ENCODE measurements at places on chromosomes 2 and 18.

GRCh38 chr18:58535340-58536201, 93.3 kb downstream of the ALPK2 start:
- DNase-seq, result no peak

- DNase-seq, result no peak
Measured at GRCh38 chr18:22731398-22731797, 201.7 kb upstream of the RBBP8 start.

- DNase-seq, result no peak
Measured at GRCh38 chr2:161067846-161068350, 92.3 kb upstream of the TANK start.

GRCh38 chr2:207869784-207870778, 100.4 kb upstream of the FZD5 start:
- no peak for DNase-seq

DNA sequence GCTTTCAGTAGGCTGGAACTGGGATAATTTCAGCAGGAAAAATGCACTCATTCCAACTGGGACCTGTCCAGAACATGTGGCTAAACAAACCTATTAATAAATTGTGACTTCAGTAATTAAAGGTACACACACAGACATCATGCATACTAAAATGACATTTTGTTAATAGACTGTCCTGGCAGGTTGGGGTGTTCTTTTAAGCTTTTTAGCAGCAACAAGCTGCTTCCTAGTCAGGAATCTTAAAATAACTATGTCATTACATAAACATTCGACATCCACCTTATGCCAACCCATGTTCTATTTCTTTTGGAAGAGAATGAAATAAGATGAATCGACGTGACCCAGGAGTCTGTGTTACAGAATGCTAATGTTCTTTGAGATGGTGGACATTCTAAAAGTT, 435.7 kb downstream of the TXNL1 start:
- no peak for DNase-seq

GRCh38 chr2:73947412-73948018, 20.8 kb downstream of the DGUOK start:
- DNase-seq, result no peak

GRCh38 chr2:28768422-28768821, 16.8 kb downstream of the PPP1CB start:
- no peak for DNase-seq

- DNase-seq, result no peak
Measured at GRCh38 chr2:159088906-159089305, 120.5 kb downstream of the TANC1 start.

DNA sequence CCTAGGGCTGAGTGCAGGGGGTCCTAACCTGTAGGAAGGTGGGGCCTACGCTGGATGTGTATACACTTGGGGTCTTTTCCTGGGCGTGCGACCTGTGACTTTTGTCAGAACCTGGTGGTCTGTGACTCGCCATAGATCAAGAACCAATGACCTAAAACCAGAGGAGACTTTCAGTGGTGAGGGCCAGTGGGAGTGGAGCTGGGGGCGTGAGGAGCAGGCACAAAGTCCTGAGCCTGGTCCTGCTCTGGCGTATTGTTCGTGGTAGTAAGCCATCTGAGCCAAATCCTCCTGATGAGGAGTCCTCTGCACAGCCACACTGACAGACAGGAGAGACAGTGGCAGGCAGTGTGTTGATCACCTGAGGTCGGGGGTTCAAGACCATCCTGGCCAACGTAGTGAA, 8.9 kb downstream of the INPP4A start:
- DNase-seq, result no peak

GRCh38 chr18:28512357-28512756, 335.4 kb upstream of the CDH2 start:
- DNase-seq, result no peak

DNA sequence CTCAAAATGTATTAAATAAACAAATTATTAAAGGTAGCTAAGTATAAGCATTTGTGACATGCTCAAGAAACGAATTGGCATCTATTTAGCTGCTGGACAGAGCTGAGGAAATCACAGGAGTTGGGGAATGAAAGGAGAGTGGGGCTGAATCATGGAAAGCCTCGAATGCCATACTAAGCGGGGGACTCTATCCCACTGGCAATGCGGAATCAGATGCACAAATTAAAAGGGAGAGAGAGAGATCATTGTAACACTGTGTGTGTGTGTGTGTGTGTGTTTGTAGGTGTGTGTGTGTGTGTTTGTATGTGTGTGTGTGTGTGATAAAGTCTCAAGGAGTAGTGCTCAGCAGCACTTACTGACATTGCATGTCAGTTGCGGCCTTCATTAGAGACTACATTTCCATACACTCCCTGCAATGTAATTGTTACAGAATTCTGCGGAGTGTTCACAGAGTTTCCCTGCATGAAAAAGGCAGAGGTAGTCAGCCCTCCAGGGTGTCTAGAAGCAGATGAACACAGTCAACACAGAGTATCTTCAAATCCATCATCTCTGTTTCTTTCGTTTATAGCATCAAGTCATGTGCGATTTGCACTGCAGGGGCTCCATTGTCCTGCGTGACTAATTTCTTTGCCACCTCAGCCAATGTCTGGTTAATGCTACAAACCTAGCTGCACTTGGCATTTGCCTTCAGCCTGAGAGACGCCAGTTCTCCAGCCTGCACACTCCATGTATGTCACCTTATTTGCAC, 111.7 kb upstream of the CYRIA start:
- DNase-seq, result no peak

DNA sequence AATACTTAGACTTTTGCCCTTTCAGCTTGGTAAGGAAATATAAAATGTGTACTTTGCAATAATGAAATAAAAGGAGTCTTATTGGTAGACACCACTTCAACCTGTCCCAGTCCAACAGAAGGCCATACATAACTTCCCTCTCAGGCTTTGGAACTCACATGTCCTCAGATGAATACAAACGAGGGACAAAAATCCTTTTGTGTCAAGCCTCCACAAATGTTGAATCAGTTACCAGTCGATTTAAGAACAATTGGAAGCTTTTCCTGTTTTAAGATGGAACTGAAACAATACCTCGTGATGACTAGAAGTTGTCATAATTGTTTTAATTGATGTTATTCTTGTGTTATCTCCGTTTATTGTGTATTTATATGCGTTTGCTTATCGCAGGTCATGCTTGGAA, 385.1 kb upstream of the POU3F3 start:
- DNase-seq, result no peak

GRCh38 chr18:45175511-45175910, 439.8 kb upstream of the SLC14A2 start:
- no peak for DNase-seq

Measured in stimulated activated CD8-positive, alpha-beta memory T cell treated with anti-CD3 and anti-CD28 coated beads, Interleukin-4, amount 100 ng/mL, for 1 hour (primary cell).